ENCODE measurements at places on chromosomes 3 and 15. TPM values are rescaled to one million over a fixed set of nuclear protein-coding genes. Genes with fewer than 3 reads are reported as not detected.

DNA sequence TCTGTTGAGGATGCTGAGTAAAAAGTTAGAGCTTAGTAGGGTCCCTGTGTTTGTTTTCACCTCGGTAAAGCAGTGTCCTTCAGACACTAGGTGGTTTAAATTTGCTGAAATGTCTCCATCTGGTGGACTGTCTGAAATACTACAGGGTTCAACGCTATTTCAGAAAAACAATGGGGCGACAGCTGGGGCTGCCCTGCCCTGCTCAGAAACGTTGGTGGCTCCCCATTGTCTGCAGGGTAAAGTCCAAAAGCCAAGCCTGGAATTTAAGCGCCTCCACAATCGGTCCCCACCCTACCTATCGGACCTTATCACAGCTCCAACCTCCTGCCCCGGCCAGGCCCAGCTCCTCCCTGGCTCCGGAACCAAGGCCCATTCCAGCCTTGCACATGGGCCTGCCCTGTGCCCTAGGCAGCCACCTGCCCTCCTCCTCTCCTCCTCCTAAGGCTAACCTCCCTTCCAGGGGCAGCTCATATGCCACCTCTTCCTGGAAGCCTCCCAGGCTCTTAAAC is 4.3 kb upstream of the TSEN2 start:
- no peak for DNase-seq

The GXYLT2 gene
- 11.3 TPM for polyA plus RNA-seq

DNA sequence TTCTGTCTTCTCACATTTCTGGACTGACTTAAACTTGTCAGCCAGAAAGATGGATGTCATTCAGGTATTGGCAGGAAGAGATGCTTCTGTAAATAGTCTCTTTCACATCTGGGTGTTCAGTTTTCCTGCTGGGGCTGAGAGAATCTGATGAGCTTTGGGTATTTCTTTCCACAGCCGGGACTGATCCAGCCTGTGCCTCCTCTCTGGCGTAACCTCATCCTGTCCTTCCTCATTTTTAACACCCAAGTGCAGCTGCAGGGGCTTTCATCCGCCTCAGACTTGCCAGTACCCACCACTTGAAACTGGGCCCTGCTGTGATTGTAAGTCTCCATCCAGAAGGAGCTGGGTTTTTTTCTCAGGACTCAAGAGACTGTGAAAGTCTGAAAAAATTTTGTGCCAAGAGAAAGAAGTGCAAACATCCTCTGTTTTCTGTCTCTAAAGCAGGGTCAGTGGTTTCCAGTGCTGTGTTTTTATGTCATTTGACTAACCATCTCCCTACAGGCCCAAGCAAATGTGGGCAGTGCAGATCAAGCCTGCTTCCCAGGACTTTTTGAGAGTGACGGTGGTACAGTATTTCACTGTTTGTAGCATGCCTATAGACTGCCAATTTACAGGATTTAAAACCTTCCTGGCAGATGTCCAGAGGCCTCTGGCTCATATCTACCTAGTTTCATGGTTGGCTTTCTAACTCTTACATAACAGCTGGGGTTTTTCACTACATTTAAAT is 342.7 kb downstream of the PTPRG start:
- no peak for DNase-seq

DNA sequence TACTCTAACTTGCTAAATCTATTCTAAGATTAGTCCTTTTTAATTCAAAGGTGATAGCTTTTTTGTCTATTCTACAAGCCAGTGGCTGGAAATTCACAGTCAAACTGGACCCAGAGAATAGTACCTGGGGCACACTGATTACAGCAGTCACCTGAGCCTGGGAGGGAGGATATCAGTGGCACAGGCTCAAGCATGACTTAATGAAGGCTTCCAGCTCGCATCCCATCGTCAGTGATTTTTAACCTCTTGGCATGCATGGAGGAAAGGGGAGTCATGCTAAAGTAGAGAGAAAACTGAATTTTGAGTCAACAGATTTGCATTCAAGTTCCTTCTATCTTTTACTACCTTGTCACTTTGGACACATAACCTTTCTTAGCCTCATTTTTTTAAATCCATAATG is 24.8 kb downstream of the GOLIM4 start:
- DNase-seq, result no peak

GRCh38 chr3:38151667-38152265 is 13.3 kb downstream of the MYD88 start:
- no peak for DNase-seq

The SCAANT1 gene
- polyA plus RNA-seq, result 3.3 TPM

- peak; percentile 74 for DNase-seq
Observed at GRCh38 chr3:129794311-129795185, 99.0 kb downstream of the TMCC1 start.

DNA sequence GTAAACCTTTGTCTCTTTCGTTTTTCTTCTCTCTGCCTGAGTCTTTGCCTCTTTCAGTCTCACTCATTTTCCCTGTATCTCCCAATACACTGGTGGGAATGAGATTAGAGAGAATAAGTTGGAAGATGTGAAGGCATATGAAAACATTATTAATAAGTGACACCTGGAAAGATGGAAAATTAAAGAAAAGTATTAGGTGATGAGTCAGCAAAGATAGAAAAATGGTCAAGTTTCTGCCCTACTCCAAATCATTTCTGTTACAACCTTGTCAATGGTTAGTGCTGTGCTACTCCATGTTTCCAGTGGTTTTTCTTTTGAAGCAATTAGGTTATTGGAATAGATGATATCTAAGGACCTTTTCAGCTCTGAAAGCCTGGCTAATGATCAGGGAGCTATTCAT is 252.8 kb downstream of the LSAMP start:
- DNase-seq, result no peak

The GOLGA8S gene
- 0.64 TPM for polyA plus RNA-seq

DNA sequence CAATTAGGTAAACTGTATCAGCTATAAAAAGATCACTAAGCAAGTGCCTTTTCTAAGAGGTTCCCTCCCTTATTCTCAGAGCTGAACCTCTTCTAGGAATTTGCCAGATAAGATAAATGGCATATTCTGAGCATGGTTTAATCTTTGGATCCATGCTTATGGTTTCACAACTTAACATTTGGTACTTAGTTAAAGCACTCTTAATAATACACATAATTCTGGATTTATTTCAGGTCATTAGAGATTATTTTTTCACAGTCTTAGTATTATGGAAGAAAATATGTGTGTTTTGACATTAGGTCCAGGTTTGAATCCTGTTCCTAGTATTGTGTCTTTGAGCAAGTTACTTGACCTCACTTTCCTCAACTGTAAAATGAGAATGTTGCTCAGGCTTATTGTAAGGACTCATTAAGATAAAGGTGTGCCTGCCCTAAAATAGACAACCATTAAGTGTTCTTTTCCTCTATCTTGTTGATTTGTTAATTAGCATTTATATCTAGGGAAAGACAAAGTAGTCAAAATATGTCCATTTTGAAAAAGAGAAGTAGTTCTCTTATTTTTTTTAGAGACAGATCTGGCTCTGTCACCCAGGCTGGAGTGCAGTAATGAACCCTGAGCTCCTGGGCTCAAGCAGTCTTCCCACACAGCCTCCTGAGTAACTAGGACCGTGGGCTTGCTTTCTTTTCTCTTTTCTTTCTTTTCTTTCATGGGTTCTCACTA is 43.4 kb downstream of the TSC22D2 start:
- DNase-seq, result no peak

GRCh38 chr15:76206325-76206976 is 104.8 kb downstream of the ETFA start:
- no peak for DNase-seq

The FAM3D gene
- polyA plus RNA-seq, result 1.9 TPM

The TMEM266 gene
- 15.2 TPM for polyA plus RNA-seq

DNA sequence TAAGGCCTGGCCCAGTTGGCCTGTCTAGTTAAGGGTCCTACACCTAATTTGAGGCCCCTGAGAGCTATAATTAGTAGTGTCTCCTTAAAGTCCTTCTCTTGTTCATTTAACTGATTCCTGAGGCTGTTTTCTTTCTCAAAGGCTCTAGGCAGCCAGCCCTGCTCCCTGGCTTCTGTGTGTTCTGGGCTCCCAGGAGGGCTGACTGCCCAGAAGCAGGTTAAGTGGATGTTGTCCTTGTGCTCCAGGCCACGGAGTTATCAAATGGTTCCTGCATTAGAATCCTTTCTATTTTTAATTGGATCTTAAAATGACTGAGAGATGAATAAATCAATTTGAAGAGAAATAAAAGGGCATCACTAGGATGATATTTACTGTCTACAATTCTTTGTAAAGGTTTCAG is 140.0 kb downstream of the SNRK start:
- DNase-seq, result no peak

The NTRK3 gene
- polyA plus RNA-seq, result 12.6 TPM

GRCh38 chr15:50687302-50687902 is 805 bp upstream of the TRPM7 start:
- no peak for DNase-seq

DNA sequence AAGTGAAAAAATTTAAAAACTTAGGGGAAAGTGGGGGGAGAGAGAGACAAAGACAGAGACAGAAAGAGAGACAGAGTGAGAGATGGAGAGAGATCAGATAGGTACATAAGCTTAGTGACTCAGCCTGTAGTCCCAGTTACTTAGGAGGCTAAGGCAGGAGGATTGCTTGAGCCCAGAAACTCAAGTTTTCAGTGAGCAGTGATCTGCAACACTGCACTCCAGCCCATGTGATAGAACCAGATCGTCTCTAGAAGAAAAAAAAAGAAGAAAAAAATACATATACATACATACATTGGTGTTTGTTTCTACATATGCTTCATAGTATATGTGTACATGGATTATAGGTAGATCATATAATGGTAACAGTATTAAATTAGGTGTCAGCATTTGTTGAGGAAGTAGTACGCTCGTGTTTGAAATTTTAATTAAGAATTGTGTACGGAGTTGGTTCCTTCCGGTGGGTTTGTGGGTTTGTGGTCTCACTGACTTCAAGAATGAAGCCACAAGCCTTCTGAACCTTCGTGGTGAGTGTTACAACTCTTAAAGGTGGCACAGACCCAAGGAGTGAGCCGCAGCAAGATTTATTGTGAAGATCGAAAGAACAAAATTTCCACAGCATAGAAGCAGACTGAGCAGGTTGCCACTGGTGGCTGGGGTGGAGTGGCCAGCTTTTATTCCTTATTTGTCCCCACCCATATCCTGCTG is 38.3 kb upstream of the SNRPN start:
- DNase-seq, result no peak

- DNase-seq, result no peak
Observed at GRCh38 chr15:40995656-40996055, 42.4 kb downstream of the CHAC1 start.

DNA sequence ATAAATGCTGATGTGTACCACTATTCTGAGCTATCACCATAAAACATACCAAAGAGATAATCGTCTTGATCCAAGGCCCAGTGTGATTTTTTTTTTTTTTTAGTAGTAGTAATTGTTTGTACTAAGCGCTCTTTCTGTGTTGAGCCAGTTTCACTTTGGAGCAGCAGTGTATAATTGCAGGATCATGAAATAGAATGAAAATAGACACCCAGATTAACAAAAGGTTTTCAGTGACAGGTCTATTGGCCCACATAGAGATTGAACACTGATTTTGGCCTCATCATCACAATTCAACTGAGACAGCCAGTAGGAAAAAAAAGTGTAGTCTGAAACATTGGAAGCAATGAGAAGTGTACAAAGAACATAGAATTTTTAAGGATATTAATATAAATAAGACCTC is 749.8 kb downstream of the NAALADL2 start:
- no peak for DNase-seq
